Posterior cingulate gyrus (tissue), 11 donors: ENCODE measurements at places on chromosomes 1 and 21.

DNA sequence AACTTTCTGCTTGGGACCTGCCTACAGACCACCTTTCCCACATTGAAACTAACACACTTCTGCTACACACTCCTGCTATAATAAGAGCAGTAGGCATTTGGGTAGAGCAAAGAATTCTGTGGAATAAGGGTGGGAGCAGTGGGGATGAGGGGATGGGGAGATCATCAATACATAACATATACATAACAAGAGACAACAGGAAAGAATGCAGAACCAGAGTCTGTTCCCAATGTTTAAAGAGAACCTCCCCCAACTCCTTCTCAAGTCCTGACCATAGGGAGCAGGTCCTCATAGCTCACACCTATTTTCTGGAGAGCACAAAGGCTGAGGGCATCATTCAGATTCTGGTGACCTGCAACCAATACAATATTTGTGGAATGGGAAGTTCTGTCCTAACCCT is 121.6 kb upstream of the BARHL2 start:
- no peak for DNase-seq

- peak; percentile 33 for DNase-seq
These were observed 31.1 kb downstream of the TMCO4 start for GRCh38 chr1:19768353-19769210.

DNA sequence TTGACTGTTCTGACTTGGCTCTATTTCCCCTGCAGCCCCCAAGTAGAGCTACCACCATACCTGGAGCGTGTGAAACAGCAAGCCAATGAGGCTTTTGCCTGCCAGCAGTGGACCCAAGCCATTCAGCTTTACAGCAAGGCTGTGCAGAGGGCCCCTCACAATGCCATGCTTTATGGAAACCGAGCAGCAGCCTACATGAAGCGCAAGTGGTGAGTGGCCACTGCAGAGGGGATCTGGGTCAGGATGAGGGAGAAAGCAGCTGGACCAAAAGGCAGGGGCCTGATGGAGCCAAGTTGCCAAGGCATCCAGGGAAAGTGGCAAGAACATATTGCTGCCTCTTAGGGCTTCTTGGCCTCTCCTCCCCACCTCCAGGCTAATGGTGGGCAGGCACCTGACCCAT is 24.1 kb upstream of the TMEM222 start:
- DNase-seq = no peak

DNA sequence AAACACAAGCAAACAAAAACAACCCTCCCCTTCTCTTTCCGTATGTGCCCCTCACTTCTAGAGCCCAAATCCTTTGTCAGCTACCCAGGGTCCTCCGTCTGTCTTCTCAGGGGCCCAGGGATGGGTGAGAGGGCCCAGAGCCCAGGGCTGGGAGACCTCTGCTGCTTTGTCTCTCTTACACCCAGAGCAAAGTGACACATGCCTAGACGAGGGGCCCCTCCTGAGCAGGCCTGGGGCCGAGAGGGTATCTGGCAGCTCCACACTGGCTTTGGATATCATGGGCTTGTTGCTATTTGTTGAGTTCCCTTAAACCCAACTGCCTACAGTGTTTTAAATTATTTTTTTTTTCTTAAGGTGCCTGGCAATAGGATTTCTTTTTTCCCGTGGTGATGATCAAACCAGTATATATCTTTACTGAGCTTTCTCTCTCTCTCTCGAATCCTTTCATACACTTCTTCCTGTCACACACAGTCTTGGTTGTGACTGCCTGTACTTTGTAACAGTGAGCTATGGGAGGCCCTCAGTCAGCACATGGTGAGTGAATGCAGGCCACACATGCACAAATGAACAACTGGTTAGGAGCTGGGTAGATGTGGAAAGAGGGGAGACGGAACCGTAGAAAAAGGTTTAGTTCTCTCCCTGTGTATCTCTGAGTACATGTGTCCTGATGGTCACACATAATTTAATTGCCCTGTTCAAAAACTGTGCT is 14.5 kb downstream of the RASSF5 start:
- no peak for DNase-seq

DNA sequence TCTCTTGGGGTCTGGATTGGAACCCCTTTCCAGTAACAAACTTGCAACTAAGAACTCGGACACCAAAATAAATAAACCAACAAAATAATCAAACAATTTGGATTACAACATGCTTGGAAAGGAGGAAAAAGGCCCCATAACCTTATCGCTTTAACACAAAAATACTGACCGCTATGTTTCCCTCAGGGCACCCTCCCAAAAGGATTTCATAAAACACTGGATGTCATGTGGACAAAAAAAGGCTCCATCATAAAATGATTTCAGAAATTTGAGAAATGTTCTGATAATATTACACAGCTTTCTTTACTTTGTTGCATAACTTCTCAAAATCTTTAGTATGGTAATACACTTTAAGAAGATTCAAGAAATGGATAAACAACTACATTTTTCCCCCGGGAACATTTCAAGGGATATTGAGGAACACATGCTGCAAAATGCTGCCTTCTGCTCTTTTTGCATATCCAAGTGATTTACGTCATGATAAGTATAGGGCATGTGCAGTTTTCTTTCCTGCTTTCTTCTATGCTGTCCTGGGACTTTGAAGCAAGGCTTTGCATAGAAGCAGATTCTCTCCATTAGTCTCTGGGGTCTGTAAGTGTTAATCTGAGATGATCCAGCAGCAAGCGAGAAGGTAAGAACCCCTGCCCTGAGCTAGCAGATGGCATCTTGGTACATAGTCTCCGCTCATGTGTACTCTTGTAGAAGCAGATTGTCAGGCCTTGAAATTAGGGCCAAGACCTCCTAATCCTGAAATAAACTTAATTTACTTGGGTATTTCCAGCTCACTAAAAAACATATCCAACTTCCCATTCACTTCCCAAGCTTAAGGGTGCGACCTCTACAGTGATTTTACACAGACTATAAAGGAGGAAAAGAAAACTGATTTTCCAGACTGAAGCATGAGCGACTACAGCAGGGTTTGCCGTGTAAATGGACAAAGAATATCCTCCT is 85.5 kb upstream of the KIAA0040 start:
- no peak for DNase-seq

DNA sequence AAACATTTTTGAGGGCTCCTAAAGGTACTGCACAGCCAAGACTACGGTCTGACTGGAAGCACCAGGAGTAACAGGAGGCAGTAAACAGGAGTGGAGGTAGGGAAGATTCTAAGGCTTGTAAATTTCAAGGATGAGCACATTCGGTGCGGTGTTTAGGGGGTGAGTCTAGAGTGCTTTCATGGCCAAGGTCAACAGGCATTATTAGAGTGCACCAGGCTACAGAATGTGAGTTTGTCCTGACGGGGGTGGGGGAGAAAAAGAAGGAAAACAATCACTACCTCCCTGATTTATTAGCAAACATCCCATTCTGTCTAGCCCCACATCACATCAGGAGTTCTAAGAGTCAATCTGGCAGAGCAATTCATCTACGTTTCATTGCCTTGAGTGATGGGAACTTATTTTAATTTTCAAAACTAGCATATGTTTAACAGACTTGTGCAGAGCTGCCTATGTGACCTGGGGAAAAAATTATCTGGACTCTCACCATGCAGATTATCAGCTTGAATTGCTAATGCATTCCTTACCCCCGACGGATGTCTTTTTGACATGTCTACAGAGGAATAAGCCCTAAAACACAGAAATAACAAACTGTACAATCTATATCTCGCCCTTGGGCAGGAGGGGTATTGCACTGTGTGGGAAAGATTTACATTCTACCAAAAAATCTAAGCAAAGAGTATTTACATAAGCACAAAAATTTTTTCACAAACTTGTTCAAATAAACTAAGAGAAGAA is 45.0 kb downstream of the APP start:
- no peak for DNase-seq

GRCh38 chr1:89598450-89599331 is 34.2 kb upstream of the LRRC8C start:
- no peak for DNase-seq

GRCh38 chr21:41548781-41549180 is 40.8 kb upstream of the TMPRSS2 start:
- DNase-seq = no peak

DNA sequence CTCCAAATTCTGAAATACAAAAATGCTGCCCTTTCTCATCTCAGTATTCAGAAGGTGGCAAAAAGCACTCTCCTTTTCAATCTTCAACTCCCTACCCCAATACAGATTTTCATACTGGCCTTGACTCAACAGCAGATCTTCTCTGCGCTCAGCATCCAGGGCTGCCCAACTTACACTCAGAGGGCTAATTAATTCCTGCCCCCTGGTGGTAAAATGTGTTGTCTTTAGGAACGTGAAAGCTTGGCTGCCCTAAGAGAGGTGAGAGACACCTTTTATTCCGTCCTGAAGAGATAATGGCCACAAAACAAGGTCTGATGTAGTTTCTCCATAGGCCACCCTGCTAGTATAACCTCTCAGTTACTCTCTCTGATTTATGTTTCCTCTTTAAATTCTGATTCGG is 25.0 kb downstream of the KRTAP24-1 start:
- DNase-seq = no peak

DNA sequence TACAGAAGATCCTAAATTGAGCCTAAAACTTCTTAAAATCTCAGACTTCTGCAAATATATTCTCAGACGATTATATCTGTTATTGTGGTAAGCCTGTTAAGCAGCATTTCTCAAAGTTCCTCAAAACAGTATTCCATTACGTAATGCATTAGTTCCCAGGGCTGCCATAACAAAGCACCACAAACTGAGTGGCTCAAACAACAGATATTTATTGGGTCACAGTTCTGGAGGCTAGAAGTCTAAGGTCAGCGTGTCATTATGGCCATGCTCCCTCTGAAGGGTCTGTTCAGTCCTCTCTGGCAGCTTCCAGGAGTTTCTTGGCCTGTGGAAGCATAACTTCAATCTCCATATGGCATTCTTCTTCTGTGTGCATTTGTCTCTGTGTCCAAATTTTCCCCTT is 103.5 kb upstream of the ST6GALNAC5 start:
- DNase-seq = no peak

DNA sequence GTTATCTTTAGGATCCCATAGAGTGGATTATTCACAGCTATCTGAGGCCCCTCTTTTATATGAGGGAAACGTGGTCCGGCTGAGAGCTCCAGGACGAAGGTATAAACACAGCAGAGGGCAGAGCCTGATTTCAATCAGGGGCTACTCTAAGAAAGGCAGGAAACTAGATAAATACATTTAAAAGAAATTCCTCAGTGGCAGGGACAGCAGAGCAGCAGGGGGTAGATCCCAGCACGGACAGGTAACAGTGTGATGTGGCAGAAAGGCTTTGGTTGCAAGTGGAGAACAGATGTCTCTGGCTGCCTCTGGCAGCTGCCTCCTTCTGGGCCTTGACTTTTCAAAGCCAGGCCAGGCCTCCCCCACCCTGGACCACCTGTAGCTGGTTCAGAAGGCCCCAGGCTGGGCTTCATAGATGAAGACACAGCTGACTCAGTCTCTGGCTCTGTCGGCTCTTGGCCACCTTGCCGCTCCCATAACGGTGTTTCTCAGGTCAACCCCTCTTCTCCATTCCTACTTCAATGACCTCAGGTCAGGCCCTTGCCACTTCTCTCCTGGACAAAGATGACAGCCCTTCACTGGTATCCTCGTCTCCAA is 43.8 kb downstream of the FAM78B start:
- no peak for DNase-seq

GRCh38 chr21:23452384-23453083 is 2154.7 kb downstream of the MRPL39 start:
- no peak for DNase-seq

DNA sequence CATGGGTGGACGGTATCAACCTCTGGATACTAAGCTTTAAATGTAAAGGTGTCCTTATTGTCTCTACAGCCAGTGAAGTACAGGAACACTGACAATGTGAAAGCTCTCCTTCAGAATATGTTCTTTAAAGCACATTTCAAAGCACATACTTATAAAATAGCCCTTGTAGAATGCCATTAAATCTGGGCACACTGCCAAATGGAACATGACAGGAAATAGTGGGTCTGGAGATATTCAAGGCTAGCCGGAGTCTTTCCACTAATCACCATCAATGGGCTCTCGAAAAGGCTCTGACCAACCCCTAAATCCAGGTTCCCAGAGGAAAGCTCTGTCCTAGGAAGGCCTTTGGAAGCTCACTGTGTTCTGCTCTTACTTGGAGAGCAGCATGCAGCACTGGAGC is 46.6 kb downstream of the PLD5 start:
- DNase-seq = no peak

DNA sequence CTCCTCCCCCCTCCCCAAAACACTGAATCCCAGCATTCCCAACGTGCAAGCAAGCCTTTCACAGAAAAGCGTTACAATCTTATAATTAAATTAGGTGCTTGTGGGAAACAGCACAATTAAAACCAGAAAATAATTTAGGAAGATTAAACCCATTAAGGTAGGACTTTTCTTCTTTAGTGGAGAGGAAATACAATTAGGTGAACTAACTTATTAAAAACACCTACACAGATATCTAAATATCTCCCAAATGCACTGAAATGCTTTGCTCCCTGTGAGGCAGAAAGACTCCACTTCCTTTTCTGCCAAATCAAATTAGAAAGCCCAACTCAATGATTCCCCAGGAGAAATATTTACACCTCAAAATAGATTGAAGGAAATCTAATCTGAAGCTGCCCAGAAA is 60.9 kb upstream of the ETS2 start:
- DNase-seq = no peak

- no peak for DNase-seq
These were observed at the start of gene CTNNBIP1 for GRCh38 chr1:9910076-9910422. TSS of gene CTNNBIP1 (minus strand) at chr1:9910269. CDS start at chr1:9872064, 38,205 bp downstream.

- no peak for DNase-seq
These were observed 126.5 kb downstream of the RHOU start for GRCh38 chr1:228861832-228862180.

DNA sequence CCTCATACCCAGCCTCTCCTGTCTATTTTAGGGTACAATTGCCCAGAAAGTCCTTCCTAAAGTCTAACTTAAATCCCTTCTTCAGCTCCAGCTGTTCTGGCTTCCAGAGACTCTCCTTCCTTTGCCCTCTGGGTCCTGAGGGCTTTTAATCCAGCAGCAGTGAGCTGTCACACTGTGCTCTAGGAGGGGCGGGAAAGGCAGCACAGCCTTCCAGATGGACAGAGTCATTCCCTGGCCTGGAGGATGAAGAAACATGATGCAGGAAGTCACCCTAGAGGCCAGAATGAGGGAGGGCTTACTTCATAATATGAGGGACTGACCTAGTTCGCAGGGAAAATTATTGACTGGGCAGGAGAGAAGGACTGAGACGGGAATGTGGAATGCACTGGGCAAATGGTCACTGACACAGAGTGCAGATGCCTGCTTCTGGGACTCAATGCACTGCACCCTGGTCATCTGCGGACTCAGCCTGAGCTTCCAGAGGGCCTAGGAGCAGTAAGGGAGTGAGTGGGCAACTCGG is 1.3 kb downstream of the SH2D2A start:
- DNase-seq = no peak

- no peak for DNase-seq
These were observed 200.2 kb downstream of the SDCCAG8 start for GRCh38 chr1:243455760-243456651.
